ENCODE measurements at places on chromosomes 3 and 15.

DNA sequence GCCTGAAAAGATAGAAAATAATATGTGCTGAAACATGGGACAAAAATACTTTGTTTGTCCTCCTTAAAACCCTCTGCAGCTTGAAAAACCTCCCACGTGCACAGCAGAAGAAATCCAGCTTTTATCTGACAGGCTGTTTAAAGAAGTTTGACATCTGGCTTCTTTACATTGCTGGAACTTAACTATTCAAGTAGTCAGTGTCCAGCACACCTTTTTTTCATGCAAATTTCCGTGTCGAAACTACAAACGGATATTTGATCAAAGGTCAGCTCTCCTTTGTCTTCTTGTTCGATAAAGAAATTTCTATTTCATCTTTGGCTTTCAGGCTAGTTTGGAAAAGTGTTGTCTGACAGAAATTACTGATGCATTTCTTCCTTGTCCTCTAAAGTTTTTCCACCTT is 66.8 kb upstream of the KBTBD8 start:
- DNase-seq, result no peak

DNA sequence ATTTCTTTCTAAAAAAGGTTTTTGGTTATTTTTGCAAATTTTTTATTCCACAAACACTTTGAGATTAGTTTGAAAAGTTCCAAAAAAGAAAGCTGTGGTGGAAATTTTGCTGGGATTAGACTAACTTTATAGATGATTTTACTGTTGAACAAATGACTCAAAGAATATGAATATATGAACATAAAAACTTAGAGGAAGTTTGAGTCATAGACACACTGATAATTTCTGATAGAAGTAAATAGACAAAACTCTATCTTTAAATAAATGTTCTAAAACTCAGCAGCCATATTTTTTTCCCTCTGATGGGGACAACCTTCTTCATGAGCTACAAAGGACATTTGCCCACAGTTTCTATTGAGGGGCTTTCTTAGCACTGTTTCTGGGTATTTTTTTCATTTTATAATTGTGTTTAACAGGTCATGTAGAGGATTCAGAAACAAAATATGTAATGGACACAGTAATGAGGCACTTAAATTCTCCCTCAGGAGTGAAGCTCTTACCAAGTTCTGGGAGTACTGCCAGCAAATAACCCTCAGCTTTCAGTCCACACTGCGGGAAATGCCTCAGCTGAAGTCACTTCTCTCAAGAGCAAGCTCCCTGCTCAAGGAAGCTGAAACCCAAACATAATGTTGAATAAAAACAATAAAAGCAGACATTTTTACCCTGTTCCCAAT is 157.6 kb downstream of the NFKBIZ start:
- DNase-seq, result peak; percentile 92

GRCh38 chr3:194573680-194574437 is 59.4 kb downstream of the TMEM44 start:
- DNase-seq, result peak; percentile 67

DNA sequence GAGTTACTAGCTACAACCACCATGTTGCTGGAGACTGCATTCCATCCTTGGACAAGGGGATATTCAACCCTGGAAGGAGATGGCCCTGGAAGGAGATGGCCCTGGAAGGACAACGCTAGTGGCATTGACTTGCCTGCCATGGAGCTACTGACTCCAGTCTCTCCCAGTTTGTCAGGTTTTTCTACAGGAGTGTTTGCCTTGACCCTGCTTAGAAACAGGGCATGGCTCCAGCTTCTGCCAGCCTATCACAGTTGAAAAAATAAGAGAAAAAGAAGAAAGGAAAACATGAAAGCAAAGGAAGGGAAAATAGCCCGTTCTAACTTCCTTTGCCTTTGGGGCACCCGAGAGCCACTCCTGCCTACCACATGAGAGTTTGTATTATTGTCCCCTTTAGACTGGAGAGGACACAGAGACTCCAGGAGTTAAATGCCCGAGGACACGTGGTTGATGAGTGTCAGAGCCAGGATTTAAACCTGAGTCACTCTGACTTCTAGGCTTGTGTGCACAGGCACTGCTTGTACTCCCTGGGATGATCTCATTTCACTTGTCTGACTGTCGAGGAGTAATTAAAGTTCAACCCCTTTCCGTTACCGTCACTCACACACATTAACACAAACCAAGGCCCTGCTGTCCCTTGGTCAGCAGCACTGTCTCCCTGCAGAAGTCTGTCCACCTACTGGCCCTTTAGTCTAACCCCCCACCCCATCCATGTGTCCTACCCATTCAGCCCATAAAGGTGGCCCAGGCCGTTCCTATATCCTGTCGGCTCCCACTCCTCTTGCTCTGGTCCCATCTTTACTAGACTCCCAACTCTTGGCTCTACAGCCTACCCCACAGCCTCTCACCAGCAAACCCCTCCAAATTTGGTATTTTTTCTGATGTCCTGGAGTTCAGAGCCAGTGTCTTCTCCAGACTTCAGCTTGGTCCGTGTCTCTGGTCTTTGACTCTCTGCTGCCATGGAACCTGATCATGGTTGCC is 46.1 kb downstream of the C2CD4A start:
- peak; percentile 61 for DNase-seq

DNA sequence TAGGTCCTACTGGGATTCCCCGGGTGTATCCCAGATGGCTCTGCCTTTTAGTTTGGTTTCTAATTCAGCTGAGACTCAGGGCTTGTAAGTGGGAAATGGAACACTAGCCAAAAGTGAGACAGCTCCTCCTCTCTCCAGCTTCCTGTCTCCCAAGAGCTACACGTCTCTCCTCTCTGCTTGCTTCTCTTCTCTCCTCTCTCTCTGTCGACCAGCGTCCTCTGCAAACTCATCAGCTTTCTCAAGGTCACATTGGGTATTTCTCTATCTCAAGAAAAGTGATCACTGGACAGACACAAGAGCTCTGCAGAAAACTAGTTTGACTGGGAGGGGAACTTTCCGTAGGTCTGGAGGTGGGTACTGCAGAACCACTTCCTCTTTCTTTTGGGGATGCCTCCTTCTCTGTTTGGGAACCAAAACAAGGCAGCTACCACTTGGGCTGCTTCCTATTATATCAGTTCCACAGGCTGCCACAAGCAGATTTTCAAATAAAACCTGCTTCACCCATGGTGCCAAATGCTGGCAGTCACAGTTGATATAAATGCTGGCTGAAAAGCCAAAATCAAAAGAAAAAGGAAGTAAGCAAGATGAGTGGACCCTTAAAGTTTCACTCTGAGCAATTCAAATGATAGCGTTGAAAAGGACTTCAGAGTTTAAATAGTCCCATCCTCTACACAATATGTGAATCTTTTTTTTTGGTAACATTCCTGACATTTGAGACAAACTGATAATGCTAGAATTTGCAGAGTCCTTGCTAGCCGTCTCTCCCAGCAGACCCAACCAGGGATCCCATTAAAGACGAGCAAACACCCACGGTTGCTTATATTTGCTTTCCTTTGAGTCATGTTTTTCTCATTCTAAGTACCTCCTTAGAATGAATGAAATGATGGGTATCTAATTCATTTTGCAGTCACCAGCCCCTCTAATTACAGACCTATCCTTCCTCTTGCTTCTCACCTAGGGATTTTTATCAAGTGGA is 7.2 kb upstream of the DYNC1LI1 start:
- DNase-seq, result peak; percentile 59

DNA sequence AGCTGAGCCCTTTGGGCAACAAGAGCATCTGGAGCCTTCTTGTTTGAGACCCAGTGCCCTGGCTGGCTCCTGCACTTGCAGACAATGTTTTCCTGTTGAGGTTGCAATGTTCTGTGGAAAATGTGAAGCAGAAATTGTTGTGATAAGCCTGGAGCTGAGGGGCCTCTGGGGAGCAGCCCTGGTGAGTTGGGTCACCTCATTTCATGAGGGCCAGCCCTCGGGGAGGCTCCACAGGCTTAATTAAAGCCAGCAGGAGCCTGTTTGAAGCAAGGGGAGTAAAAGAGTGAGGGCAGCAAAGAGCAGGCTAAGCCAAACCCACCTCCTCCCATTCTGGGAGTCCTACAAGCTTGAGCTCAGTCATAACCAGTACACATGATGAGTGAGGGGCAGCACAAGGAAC is 154.3 kb downstream of the ALDH1A2 start:
- peak; percentile 44 for DNase-seq

All from fibroblast of villous mesenchyme (primary cell).